Stimulated activated CD8-positive, alpha-beta memory T cell treated with anti-CD3 and anti-CD28 coated beads, Interleukin-15, amount 100 ng/mL, for 1 hour (primary cell): ENCODE measurements at places on chromosomes 16 and 17.

DNA sequence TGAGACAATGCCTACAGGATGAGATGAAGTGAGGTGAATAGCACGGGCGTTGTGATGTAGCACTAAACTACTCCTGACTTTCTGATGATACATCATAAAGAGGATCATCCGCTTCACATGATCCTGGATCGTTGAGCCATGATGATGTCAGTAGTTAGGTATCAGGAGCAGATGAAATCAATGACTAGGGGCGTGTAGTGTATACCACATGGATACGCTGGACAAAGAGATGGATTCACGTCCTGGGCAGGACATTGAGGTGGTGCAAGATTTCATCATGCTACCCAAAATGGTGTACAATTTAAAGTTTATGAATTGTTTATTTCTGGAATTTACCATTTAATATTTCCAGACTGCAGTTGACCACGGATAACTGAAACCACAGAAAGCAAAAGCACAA is 156.6 kb downstream of the ANKFN1 start:
- DNase-seq, result no peak

DNA sequence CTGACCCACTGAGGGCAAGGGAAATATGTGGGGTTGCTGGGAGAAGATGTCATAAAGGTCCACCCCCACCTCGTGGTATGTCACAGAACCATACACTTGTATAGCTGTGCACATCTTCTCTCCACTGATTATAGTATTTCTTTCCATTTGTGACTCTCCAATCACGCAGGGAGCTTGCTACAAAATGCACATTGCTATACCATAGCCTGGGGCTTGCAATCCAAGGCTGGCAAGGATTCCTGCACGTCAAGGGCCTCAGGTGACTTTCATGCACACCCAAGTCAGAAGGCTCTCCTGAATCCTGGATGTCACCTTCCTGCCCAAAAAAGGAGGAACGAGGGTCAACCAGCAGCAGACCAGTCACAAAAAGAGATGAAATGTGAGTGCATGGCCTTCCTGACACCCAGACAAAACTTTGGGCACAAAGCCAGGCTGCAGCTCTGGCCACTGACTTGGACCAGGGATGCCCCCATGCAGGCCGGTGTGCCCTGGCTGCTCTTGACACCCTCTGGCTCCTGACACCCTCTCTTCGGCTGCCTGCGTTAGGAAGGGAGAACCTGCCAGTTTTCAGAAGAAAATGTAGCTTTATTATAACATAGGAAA is 12.1 kb downstream of the TBC1D26 start:
- DNase-seq, result no peak

- DNase-seq, result no peak
Measured at GRCh38 chr16:65494609-65495008, 372.7 kb upstream of the CDH11 start.

DNA sequence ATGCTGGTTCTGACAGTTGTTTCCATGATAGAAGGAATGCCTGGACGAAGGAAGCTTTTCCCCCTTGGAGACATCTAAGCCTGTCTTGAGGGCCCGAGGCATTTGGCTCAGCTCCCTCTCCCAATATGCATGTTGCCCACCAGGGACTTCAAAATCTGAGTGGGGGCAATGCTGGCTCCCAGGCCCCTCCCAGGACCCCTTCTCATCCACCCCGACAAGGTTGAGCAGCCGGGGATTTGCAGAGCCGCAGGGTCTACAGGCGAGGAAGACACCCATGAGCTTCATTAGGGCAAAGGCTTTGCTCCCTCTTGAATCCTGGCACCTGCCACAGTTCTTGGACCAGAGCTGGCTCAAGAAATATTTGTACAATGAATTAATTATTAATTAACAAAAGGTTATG is 25.1 kb upstream of the DNAH17 start:
- DNase-seq, result no peak

GRCh38 chr17:4417129-4417667 is 16.5 kb upstream of the SPNS3 start:
- DNase-seq, result no peak

- no peak for DNase-seq
Measured at GRCh38 chr16:78796221-78796866, 696.9 kb downstream of the WWOX start.
